Stimulated activated CD8-positive, alpha-beta memory T cell treated with anti-CD3 and anti-CD28 coated beads, Interleukin-4, amount 100 ng/mL, for 1 hour (primary cell): ENCODE measurements at places on chromosomes 11 and 22.

GRCh38 chr11:28525636-28526405 lies 417.6 kb downstream of the METTL15 start:
- no peak for DNase-seq

- DNase-seq, result no peak
Measured at GRCh38 chr11:94650756-94651155, 83.6 kb downstream of the PIWIL4 start.

DNA sequence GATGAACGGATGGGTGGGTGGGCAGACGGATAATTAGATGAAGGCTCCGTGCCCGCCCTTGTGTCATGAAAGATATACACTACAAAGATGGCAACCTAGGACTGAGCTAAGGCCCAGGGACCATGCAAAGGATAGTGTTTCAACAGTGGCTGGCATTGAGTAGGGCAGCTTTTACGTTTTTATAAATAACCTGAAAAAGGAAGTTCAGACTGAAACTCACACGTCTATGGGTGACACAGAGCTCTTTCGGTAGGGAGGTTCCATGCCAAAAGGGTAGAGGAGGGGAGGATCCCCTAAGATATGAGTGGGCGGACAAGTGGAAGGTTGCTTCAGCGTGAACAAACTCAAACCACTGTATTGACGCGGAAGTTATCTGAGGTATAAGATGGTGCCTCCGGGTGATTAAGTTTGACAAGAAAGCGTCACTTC lies 90.5 kb downstream of the UBASH3B start:
- DNase-seq, result no peak

DNA sequence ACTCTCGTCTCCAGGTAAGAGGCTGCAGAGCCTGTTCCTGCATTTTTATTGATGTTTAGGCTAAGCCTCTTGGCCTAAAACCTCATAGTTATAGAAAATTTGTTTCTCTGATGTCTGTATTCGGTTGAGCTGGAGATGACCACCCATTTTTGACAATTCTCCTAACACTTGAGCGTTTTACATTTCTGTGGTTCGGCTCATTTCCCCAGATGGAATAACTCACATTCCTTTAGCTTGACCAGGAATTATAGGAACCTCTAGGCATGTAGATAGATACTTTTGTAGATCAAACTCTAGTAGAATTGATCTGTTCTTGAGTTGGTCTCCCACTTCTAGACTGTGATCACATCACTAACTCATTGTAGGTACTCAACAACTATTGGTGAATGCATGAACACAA lies 172.6 kb upstream of the CADM1 start:
- DNase-seq, result no peak

GRCh38 chr11:125071435-125071834 lies 8.3 kb downstream of the SLC37A2 start:
- DNase-seq, result no peak

DNA sequence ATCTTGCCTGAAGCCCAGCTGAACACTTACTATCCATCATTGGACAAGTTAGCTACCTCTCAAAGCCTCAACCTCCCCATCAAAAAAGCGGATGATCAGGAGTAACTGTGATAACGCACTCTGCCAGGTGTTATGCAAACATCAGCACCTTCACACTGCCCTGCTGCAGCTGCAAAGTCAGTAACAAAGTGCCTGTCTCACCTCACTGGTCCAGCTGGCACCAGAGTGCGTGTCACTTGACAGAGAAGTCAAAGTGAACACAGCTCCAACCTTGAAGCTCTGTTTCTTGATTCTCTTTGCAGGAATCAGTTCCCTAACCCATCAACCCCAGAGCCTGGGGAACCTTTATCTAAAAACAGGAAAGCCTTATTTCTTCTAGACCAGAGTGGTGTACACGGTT lies 413.6 kb downstream of the CTTN start:
- DNase-seq, result no peak

DNA sequence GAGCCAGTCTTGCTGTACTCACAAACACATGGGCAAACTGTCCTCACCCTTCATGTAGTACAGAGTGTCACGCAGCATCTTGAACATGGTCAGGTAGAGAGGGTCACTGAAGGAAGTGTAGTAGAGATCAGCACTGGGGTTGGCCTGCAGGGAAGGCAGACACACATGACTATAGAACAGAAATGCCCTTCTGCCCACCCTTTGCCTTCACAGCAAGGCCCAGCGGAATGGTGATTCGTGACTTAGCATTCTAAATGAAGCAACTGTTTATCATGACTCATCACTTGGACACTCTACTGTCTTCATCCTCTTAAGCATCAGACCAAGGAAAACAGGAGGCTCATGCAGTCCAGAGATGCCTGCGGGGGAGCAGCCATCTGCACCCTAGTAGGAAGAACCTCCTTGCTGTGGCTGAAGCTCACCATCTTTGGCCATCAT lies 33.4 kb downstream of the SERPIND1 start:
- no peak for DNase-seq

- no peak for DNase-seq
Measured at GRCh38 chr11:21426931-21427330, 757.5 kb downstream of the NELL1 start.

GRCh38 chr22:49215840-49216239 lies 611.8 kb downstream of the BRD1 start:
- DNase-seq, result no peak

DNA sequence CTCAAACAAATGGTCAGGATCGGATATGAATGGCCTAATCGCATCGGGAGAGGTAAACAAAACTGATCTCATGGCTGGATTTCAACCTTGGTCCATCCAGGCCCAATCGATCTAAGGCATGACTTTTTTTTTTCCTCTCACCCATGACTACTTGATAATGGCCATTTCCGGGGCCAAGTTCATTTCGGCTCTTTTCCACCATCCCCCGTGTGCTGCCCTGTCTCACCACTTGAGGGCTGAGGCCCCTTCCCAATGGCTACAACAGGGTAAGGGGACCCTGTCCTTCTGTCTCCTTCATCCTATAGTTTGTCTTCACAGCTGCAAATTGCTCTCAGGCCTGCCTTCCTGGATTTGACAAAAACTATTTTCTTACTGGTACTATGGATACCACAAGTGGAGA lies 26.7 kb downstream of the GRAP2 start:
- DNase-seq, result no peak

GRCh38 chr11:60942219-60942618 lies 9.8 kb downstream of the SLC15A3 start:
- DNase-seq, result no peak

DNA sequence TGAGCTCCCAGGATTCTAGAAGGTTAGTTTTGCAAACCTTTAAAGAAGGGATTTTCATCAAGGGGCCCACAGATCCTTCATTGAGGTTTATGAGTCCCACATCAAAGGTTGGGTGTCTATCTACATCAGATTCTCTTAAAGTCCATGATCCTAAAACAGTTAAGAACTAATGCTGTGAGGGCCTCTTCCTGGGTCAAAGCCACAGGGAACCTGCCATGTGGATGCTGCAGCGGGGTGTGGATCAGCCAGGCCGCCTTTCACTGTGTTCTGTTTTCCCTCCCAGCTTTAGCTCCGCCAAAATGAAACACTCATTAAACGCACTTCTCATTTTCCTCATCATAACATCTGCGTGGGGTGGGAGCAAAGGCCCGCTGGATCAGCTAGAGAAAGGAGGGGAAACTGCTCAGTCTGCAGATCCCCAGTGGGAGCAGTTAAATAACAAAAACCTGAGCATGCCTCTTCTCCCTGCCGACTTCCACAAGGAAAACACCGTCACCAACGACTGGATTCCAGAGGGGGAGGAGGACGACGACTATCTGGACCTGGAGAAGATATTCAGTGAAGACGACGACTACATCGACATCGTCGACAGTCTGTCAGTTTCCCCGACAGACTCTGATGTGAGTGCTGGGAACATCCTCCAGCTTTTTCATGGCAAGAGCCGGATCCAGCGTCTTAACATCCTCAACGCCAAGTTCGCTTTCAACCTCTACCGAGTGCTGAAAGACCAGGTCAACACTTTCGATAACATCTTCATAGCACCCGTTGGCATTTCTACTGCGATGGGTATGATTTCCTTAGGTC lies 5.3 kb downstream of the SERPIND1 start:
- DNase-seq, result no peak
